ENCODE measurements at places on chromosomes 3 and 15. TPM values are rescaled to one million over a fixed set of nuclear protein-coding genes. Genes with fewer than 3 reads are reported as not detected.

The ANKRD63 gene
- total RNA-seq: not detected

GRCh38 chr3:197547306-197548011 is 8.3 kb downstream of the BDH1 start:
- peak; percentile 64 for DNase-seq

- DNase-seq: no peak
Observed at GRCh38 chr15:38425269-38425668, 28.7 kb upstream of the FAM98B start.

DNA sequence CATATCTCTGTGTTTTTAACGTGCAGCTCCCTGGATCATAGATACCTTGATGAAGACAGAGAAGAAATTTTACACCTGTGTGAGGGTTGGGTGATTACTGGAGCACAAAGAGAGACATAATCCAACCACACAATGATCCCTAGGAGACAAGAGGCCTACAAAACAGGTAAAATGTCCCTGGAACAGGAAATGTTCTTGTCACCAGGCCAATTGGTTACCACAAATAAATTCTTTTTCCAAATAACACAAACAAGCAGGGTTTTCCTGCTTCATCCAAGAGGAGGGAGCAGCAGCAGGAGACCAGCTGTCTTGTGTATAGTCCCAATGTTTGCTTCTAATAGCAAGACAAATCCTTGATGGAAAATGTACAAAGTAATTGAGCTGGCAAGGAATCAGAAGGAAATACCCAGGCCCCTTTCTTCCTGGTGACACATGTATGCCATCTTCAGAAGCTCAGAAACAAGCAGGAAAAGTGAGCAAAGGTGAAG is 1.4 kb downstream of the MGLL start:
- DNase-seq: peak; percentile 48

All from kidney (tissue), 22 donors.